ENCODE measurements at places on chromosomes 3 and 15.
A peak's percentile ranks its signal among the peaks of the same experiment; 100 is the strongest.

GRCh38 chr15:83816124-83816883 is 162.4 kb downstream of the ADAMTSL3 start:
- DNase-seq, result no peak

DNA sequence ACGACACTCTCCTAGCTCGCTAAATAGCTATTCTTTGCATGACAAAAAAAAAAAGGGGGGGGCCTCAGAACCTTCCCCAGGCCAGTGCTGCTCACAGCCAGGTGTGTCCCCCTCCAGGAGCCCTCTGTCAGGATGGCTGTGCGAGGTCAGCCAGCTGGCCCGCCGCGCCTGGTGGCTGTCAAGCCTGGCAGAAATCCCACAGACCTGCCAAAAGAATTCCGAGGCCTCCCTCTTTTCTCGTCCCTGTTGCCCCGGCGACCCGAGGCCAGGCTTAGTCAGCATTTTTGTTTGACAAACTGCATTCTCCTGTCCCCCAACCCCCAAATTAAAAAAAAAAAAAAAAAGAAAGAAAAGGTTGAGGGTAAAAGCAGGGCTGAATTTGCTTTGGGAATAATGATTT is 61.9 kb downstream of the TM4SF4 start:
- no peak for DNase-seq

DNA sequence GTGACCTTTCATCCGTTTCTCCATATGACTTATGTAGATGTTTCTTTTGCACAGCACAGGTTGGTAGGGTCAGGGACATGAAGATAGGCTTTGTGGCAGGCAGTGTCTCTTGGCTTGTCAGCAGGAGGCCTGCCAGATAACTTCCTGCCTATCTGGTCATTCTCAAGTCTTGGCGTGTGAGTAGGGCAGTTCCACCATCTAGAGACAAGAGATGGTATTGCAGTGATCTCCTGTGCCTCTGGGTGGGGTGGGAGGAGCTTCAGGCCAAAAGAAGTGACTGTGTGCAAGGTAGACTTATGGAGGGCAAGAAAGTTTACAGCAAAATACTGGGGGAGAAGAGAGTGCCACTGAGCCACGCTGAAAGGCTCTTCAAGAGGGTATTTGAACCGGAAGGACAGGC is 11.0 kb downstream of the TEX264 start:
- DNase-seq, result peak; percentile 86

DNA sequence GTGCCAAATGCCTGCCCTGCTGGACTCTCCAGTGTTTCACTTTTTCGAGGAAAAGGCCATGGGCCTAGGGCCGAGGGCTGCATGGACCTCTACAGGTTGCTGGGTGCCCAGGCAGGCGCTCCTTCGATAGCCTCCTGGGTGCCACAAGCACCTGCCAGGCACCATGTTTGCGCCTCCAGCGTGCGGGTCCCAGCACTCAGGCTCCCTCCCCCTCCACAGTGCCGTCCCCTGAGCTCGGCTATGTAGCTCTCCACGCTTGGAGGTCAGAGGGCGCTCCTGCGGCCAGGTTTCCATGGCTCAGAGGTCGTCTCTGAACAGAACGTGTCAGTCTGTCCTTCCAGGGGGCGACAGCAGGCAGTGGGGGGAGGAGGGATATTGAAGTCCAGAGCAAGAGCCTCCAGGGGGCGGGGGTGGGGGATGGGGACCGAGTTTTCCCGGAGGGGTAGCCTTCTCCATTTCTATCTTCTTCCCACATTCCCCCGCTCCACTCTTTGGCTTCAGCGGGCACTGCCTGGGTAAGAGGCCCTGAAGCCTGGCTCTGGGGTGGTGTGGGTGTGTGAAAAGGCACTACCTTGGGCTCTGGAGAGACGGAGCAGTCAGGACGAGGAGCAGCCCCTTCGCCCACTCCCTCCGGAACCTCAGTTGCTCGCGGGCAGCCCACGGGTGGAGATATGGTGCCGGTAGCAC is 3.6 kb downstream of the ONECUT1 start:
- DNase-seq, result no peak

GRCh38 chr15:27990521-27991515 is 108.3 kb downstream of the OCA2 start:
- DNase-seq, result no peak

- DNase-seq, result no peak
Measured at GRCh38 chr3:60622349-60622748, 628.9 kb downstream of the FHIT start.

DNA sequence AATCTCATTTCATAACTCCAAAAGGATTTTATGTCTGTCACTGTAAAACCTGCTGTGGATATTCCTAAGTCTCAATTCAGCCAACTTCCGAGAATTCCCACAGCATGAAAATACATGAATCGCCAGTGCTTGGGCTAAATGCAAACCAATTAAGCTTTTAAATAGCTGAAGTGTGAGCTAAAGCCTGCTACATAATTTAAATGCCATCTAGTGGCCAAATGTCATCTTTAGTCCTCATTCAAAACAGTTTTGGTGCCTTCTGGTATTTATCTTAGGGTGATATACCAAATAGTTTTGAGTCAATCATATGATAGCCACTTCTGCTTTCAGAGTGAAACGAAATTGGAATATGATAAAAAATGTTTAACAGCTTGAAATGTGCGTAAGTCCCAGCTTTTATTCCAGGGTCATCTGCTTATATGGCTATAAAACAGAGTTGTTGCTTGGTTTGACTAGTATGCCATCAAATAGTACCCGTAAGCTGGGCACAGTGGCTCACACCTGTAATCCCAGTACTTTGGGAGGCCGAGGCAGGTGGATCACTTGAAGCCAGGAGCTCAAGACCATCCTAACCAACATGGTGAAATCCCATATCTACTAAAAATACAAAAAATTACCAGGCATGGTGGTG is 41.8 kb upstream of the CCNL1 start:
- no peak for DNase-seq

DNA sequence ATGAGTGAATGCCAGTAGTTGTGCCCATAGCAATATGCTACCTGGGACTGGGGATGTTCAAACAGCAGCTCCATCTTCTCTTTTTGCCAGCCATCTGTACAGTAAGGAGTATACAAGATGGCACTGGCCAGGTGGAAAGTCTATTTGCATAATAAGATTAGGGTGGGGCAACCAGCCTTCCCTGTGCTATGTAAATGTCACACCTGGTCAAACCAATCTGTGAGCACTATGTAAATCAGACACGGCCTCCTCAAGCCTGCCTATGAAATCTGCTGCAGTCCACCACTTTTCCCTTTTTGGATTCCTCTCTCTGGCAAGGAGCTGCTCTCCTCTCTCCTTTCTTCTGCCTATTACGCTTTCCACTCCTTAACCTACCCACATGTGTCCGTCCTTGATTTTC is 53.0 kb downstream of the C3orf80 start:
- no peak for DNase-seq

DNA sequence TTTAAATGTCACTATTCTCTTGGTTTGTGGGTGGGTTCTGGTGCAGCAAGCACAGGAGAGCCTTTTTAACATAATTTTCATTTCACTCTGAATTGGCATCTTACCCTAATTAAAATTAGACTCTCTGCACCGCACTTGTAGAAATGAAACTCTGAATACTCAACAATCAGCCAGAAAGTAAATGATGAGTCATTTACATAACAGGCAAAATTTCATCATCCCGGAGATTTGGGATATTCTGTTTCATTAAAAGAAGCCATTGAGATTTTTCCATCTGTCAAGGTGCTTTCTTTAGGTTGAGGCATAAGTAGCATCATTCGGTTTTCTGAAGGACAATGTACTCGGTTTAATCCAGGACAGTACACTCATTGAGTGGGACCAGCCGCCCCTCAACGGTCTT is 111.0 kb downstream of the RFTN1 start:
- no peak for DNase-seq

GRCh38 chr15:59322056-59322759 is 50.5 kb downstream of the MYO1E start:
- DNase-seq, result no peak

GRCh38 chr15:82132096-82132495 is 86.3 kb upstream of the MEX3B start:
- DNase-seq, result no peak

GRCh38 chr3:187325632-187326031 is 34.1 kb upstream of the MASP1 start:
- DNase-seq, result no peak

DNA sequence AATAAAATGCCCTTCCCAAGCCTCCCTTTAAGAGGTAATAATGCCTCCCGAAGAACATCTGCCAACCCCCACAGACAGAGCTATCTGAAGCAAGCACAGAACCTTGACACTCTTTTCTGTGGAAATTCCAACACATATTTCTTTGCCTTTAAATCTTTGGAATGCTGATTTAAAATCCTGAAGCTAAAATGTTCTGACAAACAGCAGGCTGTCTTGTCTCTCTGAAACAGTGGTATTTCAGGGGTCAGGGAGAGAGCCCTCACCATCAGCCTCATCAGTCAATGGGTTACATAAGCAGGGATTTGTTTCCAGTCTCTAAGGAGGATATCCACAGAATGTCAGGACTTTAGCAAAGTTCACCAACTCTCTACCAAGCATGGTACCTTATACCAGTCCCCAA is 27.8 kb upstream of the ARHGEF3 start:
- DNase-seq, result no peak

GRCh38 chr3:128007033-128007424 is 45.2 kb upstream of the SEC61A1 start:
- no peak for DNase-seq

- no peak for DNase-seq
Measured at GRCh38 chr3:152539191-152539764, 270.5 kb downstream of the MBNL1 start.

GRCh38 chr3:42012383-42012934 is 50.6 kb upstream of the ULK4 start:
- DNase-seq, result no peak

DNA sequence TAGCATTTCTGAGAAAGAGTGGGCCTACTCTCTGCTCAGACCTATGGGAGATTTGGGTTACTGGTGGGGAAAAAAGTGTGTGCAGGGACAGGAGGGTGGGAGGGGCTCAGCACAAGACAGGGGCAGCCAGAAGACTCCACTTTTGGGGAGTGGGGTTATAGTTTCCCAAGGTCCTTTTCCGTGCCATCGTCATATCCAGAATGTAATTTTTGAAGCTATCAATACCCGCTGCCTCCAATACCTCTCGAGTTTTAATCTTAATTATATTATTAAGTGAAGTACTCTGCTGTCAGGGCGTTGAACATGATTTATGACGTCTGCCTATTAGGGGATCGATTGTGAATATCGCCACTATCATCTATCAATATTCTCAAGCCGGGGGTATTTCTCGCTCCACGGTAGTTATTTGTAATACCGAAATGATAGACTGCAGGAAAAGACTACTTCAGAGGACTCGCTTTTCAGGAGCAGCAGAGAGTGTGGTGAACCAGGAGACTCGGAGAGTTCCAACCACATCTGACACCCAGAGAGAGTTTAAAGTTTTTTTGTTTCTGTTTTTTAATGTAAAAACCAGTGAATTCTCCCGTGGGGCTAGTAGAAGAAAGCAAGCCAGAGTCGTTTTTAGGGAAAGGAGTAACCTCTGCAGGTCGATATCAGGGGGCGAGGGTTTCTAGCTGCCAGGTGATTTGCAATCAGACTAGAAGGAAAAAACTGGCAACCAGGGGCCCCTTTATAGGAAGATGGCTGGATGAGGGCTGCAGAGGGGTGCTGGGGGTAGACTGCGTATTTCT is 20.6 kb downstream of the NR2F2 start:
- DNase-seq, result no peak

- no peak for DNase-seq
Measured at GRCh38 chr3:174958671-174959328, 99.7 kb downstream of the NAALADL2 start.

- no peak for DNase-seq
Measured at GRCh38 chr15:77599899-77600298, 32.8 kb downstream of the LINGO1 start.

- DNase-seq, result no peak
Measured at GRCh38 chr3:142027735-142028134, 121.6 kb downstream of the TFDP2 start.

- DNase-seq, result no peak
Measured at GRCh38 chr3:138824114-138824506, 10.6 kb downstream of the PIK3CB start.

DNA sequence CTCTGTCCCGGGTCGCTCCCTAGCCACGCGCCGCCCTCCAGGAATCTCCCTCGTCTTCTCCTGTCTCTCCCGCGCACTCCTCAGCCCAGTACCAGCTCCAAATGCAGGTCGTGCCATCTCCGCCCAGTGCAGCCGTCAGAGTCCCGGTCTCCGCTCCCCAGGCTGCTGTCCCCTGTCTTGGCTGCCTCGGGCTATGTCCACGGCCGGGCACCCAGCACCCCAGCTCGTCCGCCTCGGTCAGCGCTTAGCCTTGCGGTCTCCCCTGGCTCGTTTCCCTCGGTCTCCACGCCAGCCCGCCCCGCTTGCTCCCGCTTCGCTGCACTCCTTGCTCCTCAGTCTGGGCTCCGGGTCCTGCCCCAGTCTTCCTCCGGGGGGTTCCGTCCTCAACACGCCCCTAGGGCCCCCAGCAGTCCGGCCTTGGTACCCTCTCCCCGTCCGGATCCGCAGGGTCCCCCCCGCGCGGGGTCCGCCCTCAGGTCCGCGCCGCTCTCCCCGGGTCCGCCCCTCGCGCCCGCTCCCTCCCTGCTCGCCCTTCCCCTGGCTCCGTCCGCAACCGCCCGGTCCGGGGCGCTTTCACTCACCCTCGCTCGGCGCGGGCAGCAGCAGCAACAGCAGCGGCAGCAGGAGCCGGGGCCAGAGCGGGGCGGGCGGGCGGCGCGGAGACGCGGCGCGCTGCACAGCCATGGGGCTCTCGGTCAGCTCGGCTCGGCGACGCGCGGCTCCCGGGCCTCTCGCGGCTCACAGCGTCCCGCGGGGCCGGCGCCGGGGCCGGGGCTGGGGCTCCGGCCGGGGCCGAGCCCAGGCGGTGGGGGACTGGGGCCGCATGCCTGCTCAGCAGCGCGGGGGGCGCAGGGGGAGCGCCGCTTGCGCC is 462 bp downstream of the IGDCC3 start:
- DNase-seq, result no peak

DNA sequence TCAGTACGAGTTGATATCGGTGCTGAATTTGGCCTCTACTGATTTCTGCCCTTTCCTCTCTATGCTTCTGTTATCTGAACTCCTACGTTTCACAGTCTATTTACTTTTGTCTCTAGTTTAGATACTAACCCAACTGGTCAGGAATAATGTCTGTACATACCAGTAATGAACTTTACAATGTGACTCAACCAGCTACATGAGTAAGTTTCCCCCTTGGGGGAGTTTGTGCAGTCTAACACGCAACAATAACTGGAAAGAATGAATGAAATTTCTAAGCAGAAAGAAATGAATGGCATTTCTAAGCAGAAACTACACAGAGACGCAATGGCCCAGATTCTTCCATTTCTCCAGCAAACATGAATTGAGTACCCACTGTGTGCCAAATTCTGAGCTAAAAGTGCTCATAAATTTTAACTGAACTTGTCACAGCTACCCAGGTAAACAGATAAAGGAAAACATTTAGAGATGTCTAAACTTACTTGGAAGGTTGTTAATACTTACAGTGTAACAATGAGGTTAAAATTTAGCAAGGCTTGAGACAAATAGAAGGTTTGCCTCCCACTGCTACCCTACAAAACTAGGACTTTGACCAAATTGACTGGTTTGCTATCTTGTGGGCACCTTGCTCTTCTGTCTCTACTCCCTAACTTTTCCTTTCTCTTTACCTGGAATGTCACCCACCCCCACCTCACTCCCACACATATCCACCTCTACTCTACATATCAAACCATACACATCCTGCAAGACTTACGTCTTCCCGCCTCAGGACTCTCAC is 11.6 kb downstream of the UPK1B start:
- no peak for DNase-seq
